ENCODE measurements at places on chromosomes 4 and X. TPM values are rescaled to one million over a fixed set of nuclear protein-coding genes. Genes with fewer than 3 reads are reported as not detected.

DNA sequence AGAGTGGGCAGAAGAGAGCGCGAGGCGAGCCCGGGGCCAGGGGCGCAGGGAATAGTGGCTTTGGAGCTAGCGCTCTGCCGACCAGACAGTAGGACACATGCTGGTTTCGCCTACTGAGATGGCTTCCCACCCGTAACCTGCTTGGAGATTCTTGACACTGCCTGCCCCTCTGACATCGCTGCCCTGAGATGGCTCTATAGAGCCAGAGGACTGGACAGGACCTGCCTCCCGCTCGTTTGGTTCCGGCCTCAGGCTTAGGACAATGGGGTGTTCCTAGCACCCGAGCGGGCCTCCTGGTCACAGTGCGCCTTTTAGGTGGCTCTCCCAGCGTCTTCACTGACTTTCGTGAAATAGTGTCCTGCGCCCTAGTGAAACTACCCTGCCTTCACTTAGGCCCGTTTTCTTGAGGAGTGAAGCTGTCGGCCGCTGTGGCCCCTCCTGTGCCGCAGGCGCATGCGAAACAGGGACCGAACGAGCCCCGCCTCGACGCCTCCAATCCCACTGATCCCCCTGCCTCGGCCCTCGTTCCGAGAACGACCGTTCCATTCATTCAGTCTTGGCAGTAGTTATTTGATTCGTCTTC is 608 bp downstream of the TAF1 start:
- peak overlapping the region; percentile 89 for H3K4me3 ChIP-seq
- peaks cover 11% of the 10 kb centered on the region for H3K36me3 ChIP-seq
- peak overlapping the region; percentile 92 for H3K27ac ChIP-seq
- DNase-seq: no peak
- peaks cover 10% of the 10 kb centered on the region for H3K4me1 ChIP-seq
- H3K27me3 ChIP-seq: no peaks in the 10 kb centered on the region

DNA sequence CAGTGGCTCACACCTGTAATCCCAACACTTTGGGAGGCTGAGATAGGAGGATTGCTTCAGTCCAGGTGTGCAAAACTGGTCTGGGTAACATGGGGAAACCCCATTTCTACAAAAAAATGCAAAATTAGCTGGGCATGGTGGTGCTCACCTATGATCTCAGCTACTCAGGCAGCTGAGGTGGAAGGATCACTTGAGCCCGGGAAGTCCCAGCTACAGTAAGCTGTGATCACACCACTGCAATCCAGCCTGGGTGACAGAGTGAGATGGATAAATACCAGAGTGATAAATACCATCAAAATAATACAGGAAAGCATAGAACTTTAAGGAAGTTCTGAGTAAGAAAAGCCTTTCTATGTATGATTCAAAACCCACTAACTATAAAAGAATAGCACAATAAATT is 52.8 kb downstream of the LRBA start:
- H3K27me3 ChIP-seq: no peaks in the 10 kb centered on the region
- no peak overlapping the region for H3K4me3 ChIP-seq

GRCh38 chrX:43357741-43358140 is 298.4 kb upstream of the MAOA start:
- H3K36me3 ChIP-seq: no peaks in the 10 kb centered on the region
- H3K4me3 ChIP-seq: no peak overlapping the region
- H3K27me3 ChIP-seq: no peaks in the 10 kb centered on the region
- no peaks in the 10 kb centered on the region for H3K4me1 ChIP-seq
- H3K27ac ChIP-seq: no peak overlapping the region

DNA sequence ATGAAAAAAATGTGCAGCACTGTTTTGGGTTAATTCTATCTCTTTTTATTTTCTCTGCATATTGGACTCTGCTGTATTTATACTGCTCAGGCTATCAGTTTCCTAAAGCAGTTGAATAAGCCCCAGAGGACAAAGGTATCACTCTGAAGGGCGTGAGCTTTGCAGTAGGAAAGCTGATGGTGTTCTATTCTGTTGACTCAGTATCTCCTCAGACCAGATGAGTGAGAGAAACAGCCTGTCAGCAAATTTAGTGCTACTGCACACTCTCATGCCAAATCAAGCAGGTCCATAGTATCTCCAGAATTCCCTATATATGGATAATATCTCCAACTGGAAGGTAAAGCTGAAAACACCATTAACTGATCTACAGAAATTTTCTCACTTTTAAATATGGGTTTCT is 132.3 kb upstream of the UGT8 start:
- DNase-seq: no peak
- H3K27me3 ChIP-seq: no peaks in the 10 kb centered on the region
- no peak overlapping the region for H3K4me3 ChIP-seq
- no peaks in the 10 kb centered on the region for H3K4me1 ChIP-seq
- no peak overlapping the region for H3K27ac ChIP-seq

DNA sequence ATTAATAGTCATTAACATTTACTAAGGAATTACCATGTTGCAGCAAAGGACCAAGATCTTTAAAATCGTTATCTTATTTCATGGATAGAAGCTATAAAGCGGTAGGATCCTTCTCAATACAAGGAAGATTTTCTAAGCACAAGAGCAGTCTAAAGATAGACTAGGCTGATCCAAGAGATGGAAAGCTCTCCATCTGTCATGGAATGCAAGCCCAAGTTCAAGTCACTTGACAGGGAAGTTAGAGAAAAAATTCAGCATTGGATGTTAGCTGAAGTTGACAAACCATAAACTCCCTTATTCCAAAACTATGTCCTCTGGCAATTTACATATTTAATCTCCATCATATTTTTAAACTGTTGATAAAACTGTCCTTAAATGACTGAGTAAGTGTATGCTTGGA is 177.7 kb downstream of the LDB2 start:
- no peaks in the 10 kb centered on the region for H3K36me3 ChIP-seq
- H3K4me1 ChIP-seq: peaks cover 21% of the 10 kb centered on the region
- H3K27ac ChIP-seq: no peak overlapping the region
- no peak overlapping the region for H3K4me3 ChIP-seq
- DNase-seq: no peak
- H3K27me3 ChIP-seq: no peaks in the 10 kb centered on the region

GRCh38 chrX:1045680-1046314 is 166.7 kb downstream of the CRLF2 start:
- H3K27me3 ChIP-seq: no peaks in the 10 kb centered on the region
- DNase-seq: no peak
- no peak overlapping the region for H3K27ac ChIP-seq
- no peaks in the 10 kb centered on the region for H3K36me3 ChIP-seq
- no peaks in the 10 kb centered on the region for H3K4me1 ChIP-seq

GRCh38 chr4:55435141-55435841 is 39.5 kb downstream of the TMEM165 start:
- H3K36me3 ChIP-seq: peaks cover 31% of the 10 kb centered on the region
- no peak overlapping the region for H3K4me3 ChIP-seq
- DNase-seq: no peak
- H3K27me3 ChIP-seq: no peaks in the 10 kb centered on the region
- H3K27ac ChIP-seq: no peak overlapping the region

DNA sequence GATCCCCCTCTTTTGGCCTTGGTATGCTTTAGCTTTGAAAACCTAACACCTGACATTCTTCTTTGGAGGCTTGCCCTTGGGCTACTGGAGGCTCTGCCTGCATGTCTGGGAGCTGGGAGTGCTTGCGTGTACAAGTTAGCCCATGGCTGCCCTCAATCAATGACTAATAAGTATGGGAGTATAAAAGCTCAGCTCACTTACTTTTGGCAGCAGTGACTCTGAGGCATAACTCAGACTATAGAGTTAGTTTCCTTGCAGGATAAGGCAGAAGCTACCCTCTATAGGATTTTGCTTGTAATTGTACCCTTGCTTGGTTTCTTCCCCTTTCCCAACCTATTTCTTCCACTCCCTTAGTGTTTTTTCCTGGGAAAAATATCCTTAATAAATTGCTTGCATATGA is 247.9 kb downstream of the PPP1R2C start:
- H3K27me3 ChIP-seq: no peaks in the 10 kb centered on the region
- no peaks in the 10 kb centered on the region for H3K36me3 ChIP-seq
- peak; percentile 88 for DNase-seq
- no peak overlapping the region for H3K4me3 ChIP-seq

The EGF gene
- total RNA-seq: 25.1 TPM

The PLS3 gene
- 313 TPM for total RNA-seq

The MCTS1 gene
- 36.7 TPM for total RNA-seq
